ENCODE measurements at places on chromosomes 3 and 15. TPM values are rescaled to one million over a fixed set of nuclear protein-coding genes. Genes with fewer than 3 reads are reported as not detected.
A peak's percentile ranks its signal among the peaks of the same experiment; 100 is the strongest.

RGMA gene
- not detected for total RNA-seq

RAB27A gene
- total RNA-seq, result 98.8 TPM

CPB1 gene
- total RNA-seq, result not detected

AP3B2 gene
- not detected for total RNA-seq

DNA sequence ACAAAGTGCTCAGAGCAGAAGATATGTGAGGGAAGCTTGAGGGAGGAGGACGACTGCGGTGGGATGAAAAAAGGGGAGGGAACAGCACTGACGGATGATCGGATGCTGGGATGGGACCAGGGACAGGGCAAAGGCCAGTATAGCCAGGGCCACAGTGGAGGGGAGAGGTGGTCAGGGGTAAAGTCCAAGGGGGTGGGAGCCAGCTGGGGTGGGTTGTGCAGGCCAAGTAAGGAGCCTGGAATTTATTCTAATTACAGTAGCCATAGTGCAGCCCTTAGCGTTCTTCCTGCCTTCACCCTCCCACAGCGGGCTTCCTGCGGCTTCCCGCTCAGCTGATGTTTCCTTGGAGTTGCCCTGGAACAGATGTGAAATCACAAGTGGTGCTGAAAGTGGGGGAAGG lies 7.6 kb upstream of the APEH start:
- no peak for DNase-seq
- no peaks in the 10 kb centered on the region for H3K36me3 ChIP-seq
- H3K27me3 ChIP-seq, result no peaks in the 10 kb centered on the region
- no peak overlapping the region for H3K4me3 ChIP-seq
- no peak overlapping the region for H3K27ac ChIP-seq
- H3K4me1 ChIP-seq, result peaks cover 2% of the 10 kb centered on the region

- no peak for DNase-seq
- no peaks in the 10 kb centered on the region for H3K36me3 ChIP-seq
- no peak overlapping the region for H3K4me3 ChIP-seq
- H3K4me1 ChIP-seq, result no peaks in the 10 kb centered on the region
These were observed 239.2 kb downstream of the PDZRN3 start for GRCh38 chr3:73385568-73385967.

DNA sequence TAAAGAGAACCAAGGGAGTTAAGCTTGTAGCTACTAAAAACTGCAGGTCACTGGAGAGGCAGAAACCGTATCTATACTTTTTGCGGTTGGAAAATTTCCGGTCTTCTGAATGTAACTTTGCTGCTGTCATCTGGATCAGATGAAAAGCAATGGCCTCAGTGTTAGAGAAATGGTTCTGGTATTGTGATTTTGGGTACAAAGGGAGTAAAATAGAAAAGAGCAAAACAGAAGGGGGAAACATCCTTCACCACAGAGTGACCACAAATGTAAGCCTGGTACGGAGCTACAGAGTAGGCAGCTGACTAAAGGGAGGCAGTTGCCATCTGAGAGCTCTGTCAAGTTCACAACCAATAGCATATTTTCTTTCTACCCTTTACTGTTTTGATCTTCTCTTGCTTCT lies 5.6 kb downstream of the CD96 start:
- H3K27ac ChIP-seq, result no peak overlapping the region
- H3K4me1 ChIP-seq, result peaks cover 46% of the 10 kb centered on the region
- no peak overlapping the region for H3K4me3 ChIP-seq
- peaks cover 39% of the 10 kb centered on the region for H3K36me3 ChIP-seq
- H3K27me3 ChIP-seq, result no peaks in the 10 kb centered on the region
- peak; percentile 87 for DNase-seq

GRCh38 chr3:177596816-177597271 lies 399.6 kb upstream of the TBL1XR1 start:
- peaks cover 2% of the 10 kb centered on the region for H3K36me3 ChIP-seq
- H3K27me3 ChIP-seq, result no peaks in the 10 kb centered on the region
- H3K4me3 ChIP-seq, result peak overlapping the region; percentile 77

GRCh38 chr15:62124176-62124972 lies 40.7 kb downstream of the C2CD4B start:
- no peak for DNase-seq
- peaks cover 45% of the 10 kb centered on the region for H3K4me1 ChIP-seq
- H3K36me3 ChIP-seq, result no peaks in the 10 kb centered on the region
- no peak overlapping the region for H3K4me3 ChIP-seq
- no peaks in the 10 kb centered on the region for H3K27me3 ChIP-seq

All from activated CD4-positive, alpha-beta T cell treated with anti-CD3 and anti-CD28 coated beads, Interleukin-2, amount 10 ng/mL, durations not matched to agents 24 days and 14 days (primary cell).